Sigmoid colon (tissue), 7 donors: ENCODE measurements at places on chromosomes 16 and 17.

GRCh38 chr16:3458278-3458851, 14.9 kb downstream of the NAA60 start:
- no peak for DNase-seq

GRCh38 chr16:84308120-84308519, 13.4 kb downstream of the WFDC1 start:
- DNase-seq, result peak; percentile 87

GRCh38 chr17:17395885-17396284, 80.9 kb upstream of the MED9 start:
- no peak for DNase-seq

GRCh38 chr16:64051824-64052223, 1070.0 kb downstream of the CDH11 start:
- DNase-seq, result no peak

GRCh38 chr17:16976725-16977550, 5.0 kb upstream of the TNFRSF13B start:
- peak; percentile 45 for DNase-seq

DNA sequence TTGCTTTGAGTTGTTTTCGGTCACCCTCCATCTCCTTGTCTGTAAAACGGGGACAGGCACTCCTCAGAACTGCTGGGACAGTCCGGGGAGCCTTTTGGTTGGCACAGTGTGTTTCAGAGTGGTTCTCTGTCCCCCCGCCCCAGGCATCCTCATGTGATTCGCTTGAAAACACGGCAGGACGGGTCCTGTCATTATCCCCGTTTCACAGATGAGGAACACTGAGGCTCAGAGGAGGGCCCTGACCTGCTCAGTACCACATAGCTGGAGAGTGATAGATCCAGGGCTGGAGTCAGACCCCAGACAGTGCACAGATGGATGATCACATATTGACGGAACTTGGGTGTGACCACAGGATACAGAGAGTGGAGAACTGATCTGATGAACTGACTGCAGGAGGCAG, 13.5 kb upstream of the ADGRG1 start:
- DNase-seq, result peak; percentile 32

- no peak for DNase-seq
Measured at GRCh38 chr17:64056269-64057005, 36.0 kb upstream of the ICAM2 start.

- DNase-seq, result no peak
Measured at GRCh38 chr17:38504216-38504615, 76.0 kb downstream of the ARHGAP23 start.

- no peak for DNase-seq
Measured at GRCh38 chr17:55959756-55960155, 193.5 kb upstream of the ANKFN1 start.

- DNase-seq, result peak; percentile 83
Measured at GRCh38 chr17:42531455-42532354, 4.3 kb upstream of the NAGLU start.

DNA sequence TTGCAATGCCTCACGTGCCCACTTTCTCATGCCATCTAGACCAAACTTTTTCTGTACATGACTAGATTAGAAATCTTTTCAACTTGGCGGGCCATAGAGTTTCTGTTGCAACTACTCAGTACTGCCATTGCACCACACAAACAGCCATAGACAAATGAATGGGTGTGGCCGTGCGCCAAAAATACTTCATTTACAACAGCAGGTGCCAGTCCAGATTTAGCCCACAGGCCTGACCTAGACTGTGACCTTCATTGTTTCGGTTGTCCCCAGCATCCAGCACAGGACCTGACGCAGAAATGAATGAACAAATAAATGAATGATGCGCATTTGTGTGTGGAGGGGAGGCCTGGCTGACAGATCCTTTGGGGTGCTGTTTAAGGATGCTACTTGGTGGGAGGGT, 14.3 kb upstream of the PDK2 start:
- no peak for DNase-seq

DNA sequence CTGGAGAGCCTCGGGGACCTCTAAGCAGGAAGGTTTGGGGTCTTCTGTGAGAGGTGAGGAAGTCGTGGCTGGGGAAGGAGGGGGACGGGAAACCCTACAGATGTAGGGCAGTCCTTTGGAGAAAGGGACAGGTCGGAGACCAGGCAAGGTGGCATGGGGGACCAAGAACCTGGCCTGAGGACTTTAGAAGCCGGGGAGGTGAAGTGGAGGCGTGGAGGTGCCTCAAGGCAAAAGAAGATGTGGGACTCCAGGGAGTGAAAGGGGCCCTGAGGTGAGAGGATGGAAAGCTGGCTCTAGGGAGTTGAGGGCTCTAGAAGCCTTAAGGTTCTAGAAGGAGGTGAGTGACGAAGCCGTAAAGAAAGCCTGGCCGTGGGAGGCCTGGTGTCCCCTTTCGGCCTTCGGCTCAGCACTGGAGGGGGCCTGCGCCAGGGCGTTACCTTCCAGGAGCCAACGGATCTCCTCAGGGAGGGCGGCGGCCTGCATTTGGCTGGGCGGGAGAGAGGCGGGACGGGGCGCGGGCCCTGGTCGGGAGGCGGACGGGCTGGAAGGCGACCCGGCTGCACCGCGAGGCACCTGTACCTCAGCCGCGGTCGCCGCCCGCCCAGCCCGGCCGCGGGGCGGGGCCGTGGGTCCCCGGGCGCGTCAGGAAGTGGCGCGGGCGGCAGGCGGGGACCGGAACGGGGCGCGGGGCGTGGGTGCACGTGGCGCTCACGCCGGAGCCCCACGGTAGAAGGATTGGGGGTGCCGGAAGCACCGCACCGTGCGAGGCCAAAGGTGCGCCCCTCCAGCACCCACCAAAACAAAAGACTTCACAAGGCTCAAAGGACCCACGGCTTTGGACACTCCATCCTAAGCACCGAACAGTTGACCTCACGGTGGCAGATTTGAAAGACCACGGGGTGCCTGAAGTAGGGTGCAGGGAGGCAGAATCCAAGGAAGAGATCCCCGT, at the start of gene SKAP1:
TSS of gene SKAP1 (minus strand) at position 577 of the 949 bp plus-strand sequence.
- no peak for DNase-seq

DNA sequence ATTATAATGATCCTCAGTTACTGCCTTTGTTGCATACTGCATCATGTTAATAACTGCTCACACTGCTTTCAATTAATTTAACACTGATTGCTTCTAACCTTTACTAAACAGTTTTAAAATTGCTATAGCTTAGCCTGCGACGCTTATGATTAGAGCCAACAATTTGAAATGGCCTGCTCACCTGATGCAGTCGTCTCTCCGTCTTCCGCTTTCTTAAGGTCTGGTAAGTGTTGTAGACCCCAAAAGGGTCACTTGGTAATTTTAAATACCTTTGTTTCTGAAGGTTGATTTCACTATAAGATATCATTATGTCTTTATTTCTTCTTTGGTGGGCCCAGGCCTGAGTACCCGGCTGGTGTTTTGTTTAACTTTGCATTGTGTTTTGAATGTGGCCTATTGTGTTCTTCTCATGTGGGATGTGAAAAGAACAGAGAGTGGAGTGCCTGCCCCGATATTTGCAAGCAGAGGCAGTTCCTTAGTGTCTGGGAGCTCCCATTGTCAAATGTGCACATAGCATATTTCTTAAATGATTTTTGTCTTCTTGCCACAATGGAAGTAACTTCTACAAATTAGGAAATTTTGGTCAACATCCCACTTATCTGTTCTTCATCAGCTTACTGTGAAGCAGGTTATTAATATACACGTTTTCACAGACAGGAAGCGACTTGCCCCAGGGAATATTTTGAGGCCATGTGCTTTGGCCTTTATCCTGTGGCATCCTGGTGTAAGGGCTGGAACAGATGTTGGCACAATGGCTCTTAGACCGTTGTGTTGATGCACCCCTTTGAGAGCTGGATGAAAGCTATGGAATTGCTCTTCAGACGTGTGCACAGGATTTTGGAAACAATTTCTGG, 2.9 kb downstream of the PHKB start:
- no peak for DNase-seq

- DNase-seq, result no peak
Measured at GRCh38 chr17:46975287-46975686, 3.8 kb downstream of the RPRML start.

DNA sequence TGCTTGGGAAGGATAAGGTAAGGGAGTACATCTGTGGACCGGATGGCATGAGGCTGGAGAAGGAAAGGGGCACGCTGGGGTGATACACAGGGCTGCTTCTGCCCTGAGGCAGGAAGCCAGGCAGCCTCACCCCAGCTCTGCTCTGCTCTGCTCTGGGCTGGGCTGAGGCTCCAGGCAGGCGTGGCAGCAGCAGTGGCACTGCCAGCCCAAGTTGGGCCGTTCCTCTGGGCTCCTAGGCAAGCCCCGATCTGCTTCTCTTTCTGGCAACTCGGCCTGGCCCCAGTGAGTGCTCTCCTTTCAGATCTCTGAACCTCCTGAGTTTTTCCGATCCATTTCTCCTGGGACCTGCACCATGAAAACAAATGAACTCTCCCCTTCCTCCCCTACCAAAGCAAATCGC, 44.9 kb downstream of the VAC14 start:
- DNase-seq, result no peak

DNA sequence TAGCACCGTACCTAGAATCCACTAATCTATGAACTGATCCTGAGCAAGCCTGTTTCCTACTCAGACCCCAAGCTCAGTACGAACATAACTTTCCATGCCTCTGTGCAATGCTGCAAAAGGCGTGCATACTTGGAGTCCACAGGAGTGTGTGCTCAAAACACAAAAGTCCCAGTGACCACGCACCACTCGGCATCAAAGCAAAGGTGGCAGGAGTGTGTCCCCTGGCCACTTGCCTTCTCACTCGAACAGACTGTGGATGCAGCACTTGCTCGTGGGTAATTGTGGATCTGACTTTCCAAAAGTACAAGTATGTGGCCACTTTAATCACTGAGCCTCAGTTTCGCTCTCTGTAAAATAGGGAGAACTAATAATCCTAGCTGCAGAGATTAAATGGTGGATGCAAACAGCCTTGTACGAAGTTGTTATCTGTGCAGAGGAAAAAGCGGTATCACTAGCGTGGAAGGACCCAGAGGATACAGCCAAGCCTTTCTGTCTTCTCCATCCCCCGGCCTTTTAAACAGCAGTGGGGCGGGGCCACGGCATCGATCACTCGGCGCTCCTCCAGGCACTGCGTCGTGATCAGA, 311 bp upstream of the KDM8 start:
- DNase-seq, result peak; percentile 96

DNA sequence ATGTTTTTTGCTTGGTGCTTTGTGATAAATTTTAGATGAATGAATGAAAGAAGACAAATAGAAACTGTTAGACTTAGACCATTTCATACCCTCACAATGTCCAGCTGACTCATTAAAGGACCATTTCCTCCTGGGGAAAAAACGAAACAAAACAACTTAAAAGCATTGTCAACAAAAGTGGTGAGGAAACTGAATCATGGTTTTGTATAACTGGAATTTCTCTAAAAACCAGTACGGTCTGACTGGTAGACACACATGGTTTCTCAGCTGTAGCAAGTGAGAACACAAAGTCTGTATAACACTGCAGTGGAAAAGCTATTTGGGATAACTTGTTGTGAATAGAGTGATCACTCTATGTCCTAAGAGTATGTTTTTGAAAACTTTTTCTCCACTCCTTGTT, 5.3 kb upstream of the DDX52 start:
- no peak for DNase-seq

DNA sequence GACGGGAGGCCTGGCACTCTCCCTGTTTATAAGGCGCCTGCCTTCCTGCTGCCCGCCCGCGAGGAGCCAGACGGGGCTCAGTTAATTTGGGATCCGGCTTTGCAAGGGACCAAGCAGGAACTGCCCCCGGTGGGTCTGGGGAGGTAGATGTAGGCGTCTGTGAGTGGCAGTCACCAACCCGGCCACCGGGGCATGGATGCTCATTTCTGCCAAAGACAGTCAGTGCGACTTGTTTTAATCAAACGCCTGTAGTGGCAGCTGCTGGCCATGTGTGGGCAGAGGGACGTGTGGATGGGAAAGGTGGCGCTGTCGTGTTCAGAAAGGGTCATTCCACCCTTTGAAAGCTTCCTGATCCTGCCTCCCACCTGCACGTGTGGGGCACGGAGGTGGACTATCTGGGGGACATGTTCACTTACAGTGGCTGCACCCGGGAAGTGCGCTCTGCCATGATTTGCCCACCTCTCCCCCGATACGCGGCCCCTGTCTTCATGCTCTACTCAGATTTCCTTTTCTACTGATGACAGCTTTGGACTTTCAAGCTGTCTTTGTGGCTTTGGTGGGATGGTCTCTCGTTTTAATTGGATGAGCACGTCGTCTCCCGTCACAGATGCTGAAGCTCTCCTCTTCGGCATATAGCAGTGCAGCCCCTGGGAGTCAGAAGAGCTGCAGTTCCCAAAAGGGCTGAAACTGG, 60.3 kb upstream of the CIBAR2 start:
- DNase-seq, result no peak

- DNase-seq, result no peak
Measured at GRCh38 chr16:3590736-3591435, 13.7 kb upstream of the NLRC3 start.

DNA sequence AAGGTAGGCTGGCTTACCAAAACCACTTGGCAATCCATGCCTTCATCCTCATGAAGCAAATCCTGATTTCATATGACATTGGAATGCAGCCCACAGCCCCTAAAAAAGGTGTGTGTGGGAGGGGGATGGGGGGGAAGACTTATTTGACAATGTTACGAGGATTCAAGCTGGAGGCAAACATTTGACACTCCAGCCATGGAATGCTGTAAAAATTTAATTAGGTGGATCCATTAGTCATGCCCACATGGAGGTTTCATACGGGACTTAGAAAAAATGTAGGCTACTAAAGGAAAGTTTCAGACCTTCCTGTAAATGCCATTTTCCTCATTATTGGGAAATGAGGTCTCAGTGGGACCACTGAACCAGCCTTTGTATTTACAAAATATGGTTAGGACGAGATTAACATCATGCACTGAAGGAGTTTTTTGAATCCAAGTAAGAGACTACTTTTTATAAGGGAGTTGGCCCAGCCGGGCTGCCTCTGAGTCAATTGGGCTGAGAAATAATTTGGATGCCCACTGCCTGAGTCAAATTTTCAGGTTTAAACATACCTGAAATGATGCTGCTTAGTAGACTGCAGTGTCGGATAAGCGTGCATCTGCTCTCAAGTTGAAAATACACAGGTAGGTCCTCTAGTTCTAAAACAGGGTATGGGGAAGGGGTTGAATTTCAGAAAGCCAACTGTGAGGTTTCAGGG, 44.6 kb upstream of the MAF start:
- no peak for DNase-seq

GRCh38 chr16:66649636-66650205, 45.2 kb downstream of the CMTM3 start:
- DNase-seq, result peak; percentile 48
